Renal cortex interstitium (tissue), 15 donors: ENCODE measurements at places on chromosomes 13 and 19.

DNA sequence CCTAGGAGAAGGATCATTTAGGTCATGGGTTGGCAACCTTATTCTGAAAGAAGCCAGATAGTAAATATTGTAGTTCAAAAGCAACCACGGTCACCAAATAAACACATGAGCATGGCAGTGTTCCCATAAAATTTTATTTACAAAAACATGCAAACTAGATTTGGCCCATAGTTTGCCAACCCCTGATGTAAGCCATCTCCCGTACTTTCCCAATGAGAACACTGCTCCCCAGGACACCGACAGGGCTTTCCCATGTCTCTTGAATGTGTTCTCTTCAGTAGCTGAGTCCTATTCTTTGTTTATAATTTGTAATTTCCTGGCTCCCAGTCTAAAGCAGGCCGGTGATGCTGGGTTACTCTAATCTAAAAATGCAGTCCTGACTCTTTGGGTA, 239.6 kb downstream of the LHFPL6 start:
- no peak for DNase-seq

DNA sequence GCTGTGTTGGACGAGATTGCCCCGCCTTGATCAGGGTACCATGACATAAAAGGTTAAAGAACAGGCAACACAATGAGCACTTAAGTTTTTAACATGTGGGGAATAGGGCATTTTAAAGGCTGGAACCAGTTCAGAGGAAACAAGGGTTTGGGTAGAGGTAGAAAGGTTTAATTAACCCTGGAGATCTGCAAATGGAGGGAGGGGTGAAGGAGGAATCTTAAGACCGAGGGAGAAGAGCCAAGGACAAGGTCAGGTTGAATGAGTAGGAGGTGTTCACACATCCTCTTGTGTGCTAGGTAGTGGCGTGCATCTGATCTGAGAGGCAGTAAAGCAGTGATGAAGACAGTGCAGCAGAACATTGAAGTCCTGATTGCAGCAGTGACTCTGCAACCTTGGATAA, 28.5 kb downstream of the SKA3 start:
- no peak for DNase-seq

- DNase-seq, result no peak
Observed at GRCh38 chr13:77740097-77740735, 42.7 kb downstream of the SLAIN1 start.

DNA sequence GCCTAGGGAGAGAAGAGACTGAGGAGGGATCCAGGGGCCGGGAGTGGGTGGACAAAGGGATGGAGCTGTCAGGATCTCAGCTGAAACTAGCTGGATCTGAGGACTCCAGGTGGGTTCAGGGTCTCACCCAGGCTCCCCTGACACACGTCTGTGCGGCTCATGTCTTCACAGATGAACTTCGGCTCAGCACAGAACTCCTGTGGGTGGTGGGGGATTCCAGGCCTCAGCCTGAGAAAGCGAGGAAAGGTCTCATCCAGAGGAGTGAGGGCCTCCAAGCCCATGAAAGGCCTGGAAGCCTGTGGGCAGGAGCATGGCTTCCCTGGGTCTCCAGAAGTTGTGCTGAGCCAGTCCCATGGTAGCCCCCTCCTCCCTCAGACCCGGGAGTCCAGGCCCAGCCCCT, 1.4 kb downstream of the CAPN12 start:
- DNase-seq, result no peak

GRCh38 chr19:16890461-16891184, 1.8 kb downstream of the F2RL3 start:
- DNase-seq, result no peak

GRCh38 chr13:111145071-111145470, 30.0 kb downstream of the ARHGEF7 start:
- no peak for DNase-seq

- DNase-seq, result no peak
Observed at GRCh38 chr19:47028195-47028601, 8.6 kb downstream of the NPAS1 start.

GRCh38 chr13:46675016-46675415, 121.9 kb downstream of the ESD start:
- DNase-seq, result no peak

- no peak for DNase-seq
Observed at GRCh38 chr19:45173816-45174215, 4.2 kb downstream of the TRAPPC6A start.

GRCh38 chr19:48738557-48739403, 1.6 kb downstream of the RASIP1 start:
- peak; percentile 88 for DNase-seq

DNA sequence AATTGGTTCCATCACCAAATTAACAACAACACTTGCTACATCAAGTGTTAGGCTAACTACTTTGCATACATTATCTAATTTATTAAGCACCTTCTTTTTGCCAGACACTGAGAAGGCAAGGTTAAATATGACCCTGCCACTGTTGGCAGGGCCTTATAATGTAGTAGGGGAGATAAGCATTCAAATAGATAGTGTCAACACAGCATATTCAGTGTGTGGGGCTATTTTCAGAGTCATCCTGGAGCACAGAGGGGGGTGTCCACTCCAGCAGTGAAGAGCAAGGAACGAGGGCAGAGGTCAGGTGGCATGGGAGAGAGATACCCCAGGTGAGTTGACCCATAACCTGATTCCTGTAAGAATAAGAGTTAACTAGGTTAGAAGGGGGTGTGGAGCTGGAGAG, 121.6 kb downstream of the COG6 start:
- DNase-seq, result no peak

- no peak for DNase-seq
Observed at GRCh38 chr13:112346899-112347229, 29.3 kb upstream of the SPACA7 start.

GRCh38 chr19:4035018-4035566, 27.6 kb downstream of the PIAS4 start:
- DNase-seq, result no peak

- no peak for DNase-seq
Observed at GRCh38 chr13:50244713-50245574, 229.7 kb downstream of the KCNRG start.

GRCh38 chr13:21046203-21046602, 15.2 kb downstream of the LATS2 start:
- no peak for DNase-seq

- peak; percentile 75 for DNase-seq
Observed at GRCh38 chr19:33302175-33302973, at the start of gene CEBPA. Gene CEBPA (minus strand): TSS chr19:33302534. CDS start chr19:33302414, 120 bp downstream.

- DNase-seq, result no peak
Observed at GRCh38 chr13:43072394-43072793, 49.0 kb downstream of the DNAJC15 start.

DNA sequence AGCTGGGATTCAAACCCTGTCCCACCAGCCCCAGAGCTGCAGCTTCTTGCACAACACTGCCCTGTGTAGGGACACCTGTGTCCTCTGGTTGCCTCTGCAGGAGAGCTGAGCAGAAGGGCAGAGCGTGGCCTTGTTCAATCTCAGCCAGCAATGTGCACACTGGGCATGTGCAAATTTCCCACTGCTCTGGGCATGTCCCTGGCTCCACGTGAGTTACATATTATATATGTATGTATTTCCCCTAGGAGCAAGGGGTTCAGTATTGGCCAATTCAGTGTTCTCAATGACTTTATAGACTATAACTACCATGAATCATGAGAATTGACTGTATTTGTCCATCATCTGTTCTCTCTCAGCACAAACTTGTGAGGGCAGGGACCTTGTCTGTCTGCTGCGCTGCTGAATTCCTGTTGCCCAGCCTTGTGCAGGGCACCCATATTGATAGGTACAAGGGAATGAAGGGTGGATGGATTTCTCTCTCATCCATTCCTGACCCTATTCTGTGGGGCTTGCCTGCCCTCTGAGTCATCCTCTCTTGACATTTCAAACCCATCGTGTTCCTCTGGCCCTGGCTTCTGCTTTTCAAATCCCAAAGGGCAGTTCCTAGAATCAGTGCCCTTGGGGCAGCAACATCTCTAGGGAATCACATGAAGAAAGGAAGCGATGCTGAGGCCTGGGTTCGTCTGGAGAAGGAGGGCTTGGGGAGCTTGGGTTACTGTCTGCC, 69.7 kb downstream of the ERICH6B start:
- no peak for DNase-seq

DNA sequence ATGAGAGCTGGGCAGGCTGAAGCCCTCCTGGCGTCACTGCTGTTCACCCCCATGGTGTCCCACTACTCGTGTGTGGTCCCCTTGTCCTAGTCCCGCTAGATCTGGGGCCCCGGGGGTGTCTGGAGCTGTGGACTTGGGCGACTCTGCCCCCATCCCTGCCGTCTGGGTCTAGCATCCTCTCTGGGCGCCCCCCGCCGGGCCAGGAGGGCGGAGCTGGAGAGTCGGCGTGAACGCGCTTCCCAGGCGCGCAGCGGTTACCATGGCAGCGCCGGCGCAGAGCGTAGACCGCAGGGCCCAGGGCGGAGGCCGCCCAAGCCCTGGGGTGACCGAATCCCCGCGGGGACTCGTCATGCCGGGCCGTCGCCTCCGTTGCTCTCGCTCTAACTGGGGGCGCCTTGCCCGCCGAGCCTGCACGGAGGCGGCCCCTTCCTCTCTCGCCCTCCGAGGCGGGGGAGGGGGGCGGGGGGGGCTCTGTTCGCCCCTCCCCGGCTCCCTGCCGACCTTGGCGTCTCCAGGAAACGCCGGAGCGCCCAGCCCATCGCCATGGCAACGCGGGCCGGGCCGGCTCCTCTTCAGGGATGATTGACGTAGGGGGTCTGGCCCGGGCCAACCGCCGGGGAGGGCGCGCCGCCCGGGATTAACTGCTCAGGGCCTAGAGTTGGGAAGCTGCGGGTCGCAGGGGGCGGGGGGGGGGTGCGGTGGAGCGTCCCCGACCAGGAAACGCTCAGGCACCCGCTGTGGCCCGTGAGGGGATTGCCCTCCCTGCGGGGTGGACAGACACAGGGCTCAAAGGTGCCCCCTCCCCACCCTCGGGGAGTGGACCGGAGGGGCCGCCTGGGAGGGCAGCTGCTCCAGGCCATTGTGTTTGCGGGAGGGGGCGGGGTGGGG, 8.9 kb downstream of the ISYNA1 start:
- no peak for DNase-seq

GRCh38 chr19:32877977-32878745, 8.6 kb upstream of the SLC7A9 start:
- DNase-seq, result no peak

DNA sequence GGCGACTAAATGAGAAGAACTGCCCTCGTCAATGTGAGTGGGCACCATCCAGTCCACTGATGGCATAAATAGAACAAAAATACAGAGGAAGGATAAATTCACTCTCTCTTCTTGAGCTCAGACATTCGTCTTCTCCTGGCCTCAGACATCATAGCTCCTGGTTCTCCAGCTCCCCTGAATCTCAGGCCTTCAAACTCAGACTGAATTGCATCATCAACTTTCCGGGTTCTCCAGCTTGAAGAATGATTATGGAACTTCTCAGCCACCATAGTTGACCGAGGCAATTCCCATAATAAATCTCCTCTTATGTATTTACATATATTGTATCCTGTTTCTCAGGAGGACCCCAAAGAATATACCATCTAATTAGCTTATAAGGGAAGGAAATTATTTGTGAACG, 55.0 kb upstream of the FNDC3A start:
- no peak for DNase-seq

DNA sequence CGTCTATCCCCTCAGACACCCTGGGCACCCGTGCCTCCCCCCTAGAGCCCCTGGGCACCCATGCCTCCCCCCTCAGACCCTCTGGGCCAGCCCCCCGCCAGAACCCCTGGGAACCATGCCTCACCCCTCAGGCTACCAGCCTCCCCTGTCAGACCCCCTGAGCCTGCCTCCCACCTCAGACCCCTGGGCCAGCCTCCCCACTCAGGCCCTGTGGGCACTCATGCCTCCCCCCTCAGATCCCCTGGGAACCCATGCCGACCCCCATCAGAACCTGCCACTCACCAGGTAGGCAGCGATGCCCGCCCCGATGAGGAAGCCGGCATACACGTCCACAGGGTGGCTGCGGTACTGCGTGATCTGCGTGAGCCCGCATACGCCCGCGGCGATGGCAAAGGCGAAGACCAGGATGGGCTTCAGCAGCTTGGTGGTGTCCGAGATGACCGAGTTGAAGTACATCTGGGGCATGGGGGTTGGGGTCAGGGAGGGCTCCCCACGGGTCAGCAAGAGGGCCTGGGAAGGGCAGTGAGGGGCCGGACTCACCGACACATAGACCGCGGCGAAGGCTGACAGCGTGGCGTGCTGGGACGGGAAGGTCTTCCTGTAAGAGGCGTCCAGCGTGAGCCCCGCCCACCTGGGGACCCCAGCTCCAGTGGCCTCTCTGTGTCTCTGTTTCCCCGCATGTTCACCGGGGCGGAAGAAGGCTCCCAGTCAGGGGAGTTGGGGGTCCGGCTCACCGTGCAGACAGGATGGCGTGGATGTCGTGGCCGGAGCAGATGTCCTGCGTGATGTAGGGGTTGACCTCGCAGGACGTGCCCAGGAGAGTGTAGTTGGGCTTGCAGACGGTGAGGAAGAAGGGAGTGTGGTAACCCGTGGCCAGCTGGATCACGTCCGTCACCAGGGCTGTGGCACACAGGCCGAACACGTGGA, 7.3 kb downstream of the PLPPR3 start:
- DNase-seq, result no peak

DNA sequence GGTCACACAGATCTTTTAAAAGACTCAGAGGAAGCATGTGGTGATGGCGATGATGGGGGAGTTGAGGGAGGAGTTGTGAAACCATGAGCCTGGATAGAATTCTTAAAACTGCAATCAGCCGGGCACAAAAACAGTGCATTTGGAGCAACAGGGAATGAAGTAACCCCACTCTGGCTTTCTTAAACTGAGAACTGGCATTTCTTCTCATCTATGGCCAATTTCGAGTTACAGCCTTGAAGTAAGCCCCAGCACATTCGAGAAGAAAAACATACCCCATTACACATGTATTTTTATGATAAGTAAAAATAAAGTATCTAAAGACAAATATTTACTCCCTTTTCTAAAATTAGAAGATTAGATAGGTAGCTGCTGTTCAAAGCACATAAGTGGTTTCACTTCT, 70.1 kb downstream of the DCLK1 start:
- no peak for DNase-seq

DNA sequence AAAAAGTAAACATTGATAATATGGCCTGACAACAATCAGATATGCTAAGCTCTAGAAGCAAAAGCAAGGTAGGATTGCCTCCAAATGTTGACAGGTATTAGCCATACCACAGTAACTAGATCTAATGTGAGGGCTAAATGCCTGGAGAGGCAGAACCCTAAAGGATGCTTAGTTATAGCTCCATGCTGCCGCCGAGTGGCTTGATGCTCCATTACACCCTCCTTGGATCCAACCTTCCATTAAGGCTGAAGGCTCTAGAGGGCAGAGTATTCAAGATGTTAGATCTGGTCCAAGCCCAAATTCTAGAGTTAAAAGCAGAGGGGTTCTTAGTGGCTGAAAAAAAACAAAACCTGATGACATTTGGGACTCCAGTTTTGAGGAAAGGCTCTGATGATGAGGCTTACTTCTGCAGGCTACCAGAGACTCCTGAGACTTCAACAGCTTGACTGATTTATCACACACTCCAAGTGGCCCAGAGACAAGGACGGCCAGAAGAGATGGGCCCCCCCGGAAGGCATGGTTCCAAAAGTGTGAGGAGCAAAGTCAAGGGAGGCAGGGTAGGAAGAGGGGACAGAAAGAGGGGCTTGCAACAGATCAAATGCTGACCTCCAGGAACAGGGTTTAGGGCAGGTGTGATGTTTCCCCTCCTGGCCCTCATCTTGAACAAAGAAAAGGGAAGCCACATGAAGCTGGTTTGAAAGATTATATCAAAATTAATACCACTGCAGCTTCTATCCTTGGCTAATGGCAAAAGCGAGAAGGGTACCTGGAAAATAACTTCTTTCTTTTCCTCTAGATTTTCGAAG, 21.9 kb upstream of the CPB2 start:
- peak; percentile 73 for DNase-seq
